NAMALWA (cell line): ENCODE measurements at places on chromosomes 3 and 15.

GRCh38 chr15:68830141-68830785, 9.6 kb upstream of the ANP32A start:
- no peak for DNase-seq

DNA sequence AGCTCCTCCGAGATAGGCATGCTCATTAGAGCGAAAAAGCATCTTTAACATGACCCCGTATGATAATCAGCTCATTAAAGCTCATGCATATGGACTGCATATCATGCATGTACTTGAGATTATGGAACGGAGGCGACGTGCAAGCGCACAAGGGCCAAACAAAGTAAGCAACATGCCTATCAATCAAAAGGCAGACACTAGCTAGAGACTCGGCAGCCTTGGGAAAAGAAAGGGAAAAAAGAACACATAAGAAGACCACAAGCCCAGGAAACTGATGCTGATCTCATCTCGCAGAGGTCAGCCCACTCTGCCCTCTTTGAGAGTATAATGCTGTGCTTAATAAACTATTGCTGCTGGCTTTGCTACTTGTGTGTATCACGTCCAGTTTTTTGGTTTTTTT, 2.6 kb upstream of the ACOX2 start:
- no peak for DNase-seq

DNA sequence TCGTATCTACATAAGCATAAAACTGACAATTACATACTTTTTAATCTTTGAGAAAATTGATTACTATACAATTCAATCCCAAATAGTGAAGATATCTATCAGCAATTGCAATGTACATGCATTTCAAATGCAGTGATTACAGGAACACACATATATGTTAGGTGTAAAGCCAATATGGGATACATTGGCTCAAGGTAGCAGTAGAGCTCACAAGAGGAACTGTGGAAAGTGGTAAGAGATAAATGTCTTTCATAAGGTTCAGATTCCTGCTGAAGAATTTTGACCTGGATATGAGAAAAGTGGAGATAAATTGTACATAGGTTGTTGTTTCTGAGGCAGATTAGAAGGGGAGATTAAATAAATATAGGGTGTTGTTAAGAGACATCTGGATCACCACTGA, 1280.5 kb downstream of the OTOL1 start:
- DNase-seq: no peak

- DNase-seq: no peak
Observed at GRCh38 chr15:101100593-101101442, 151.0 kb downstream of the CHSY1 start.

GRCh38 chr3:112786002-112786590, 60.6 kb downstream of the CD200R1L start:
- no peak for DNase-seq

- DNase-seq: no peak
Observed at GRCh38 chr15:96350934-96351724, 20.6 kb downstream of the NR2F2 start.

DNA sequence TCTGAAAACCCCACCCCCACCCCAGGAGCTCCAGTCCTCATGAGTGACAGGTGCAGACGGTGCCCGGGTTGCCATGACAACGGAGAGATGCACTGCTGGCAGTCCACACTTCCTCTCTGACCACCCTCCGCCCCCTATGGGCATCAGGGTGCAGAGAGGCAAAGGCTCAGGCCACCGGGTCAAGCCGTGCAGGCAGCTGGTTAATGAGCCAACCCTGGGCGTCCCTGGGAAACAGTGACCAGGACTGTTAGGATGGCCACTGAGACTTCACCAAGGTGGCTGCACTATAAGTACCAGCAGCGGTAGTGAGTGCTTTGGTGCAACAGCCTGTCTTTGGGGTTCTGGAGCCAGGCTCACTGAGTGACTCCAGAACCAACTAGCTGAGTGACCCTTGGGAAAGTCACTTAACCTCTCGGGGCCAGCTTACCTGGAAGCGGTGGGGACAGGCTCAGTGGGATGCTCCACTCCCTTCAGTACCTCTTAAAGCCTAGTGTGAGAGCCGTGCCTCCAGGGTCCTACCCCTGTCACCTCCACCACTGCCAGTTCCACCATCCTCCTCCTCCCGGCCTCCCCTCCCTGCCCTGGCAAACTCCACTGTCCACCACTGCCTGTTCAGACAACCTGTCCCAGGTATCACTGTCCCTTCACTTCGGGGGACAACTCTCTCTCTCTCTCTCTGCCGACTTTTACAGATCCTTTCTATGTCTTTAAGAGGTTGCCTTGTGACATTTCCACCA, 121.0 kb upstream of the PRR20G start:
- peak; percentile 23 for DNase-seq

- DNase-seq: no peak
Observed at GRCh38 chr15:42138411-42138810, 18.0 kb downstream of the PLA2G4F start.

DNA sequence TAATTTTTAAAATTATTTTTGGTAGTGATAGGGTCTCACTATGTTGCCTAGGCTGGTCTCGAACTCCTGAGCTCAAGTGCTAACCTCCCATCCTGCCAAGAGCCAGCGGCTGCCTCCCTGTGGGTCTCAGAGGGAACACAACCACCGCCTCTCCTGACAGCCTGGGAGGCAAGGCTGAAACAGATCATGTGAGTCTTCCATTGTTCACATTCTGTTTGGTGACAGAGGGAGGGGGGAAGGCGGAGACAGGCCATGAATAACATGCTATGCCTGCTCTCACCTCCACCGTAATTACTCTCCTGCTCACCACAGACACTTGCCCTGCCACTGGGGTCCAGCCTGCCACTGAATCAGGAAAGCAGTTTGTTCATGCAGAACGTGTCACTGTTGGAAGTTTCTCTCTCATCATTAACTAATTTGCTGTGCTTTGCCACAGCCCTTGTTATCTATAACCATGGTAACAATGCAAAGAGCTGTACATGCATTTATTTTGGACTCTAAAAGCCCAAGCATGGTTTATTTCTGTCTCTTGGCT, 78.4 kb upstream of the RASGRF1 start:
- DNase-seq: no peak

GRCh38 chr15:26690778-26691177, 82.1 kb downstream of the GABRB3 start:
- DNase-seq: no peak

GRCh38 chr15:67880651-67881182, 40.9 kb upstream of the RNU6-1 start:
- no peak for DNase-seq

DNA sequence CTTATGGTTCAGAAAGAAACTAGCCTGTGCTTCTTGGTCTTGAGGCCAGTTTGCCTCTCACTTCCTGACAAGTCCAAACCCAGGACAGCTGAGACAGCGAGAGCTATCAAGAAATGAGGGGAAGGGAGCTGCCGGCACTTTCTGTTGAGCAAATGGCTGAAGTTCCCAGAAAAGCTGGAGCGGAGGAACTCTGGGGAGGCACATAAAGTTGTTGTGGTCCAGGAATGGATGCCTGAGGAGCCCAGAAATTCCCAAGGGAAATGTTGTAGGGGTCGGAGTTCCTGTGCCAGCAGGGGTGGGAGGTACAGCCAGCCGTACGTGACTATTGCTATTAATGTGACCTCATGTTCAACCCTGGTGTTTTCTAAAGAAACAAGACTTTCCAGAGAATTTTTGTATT, 98.8 kb upstream of the TNFAIP8L3 start:
- no peak for DNase-seq

DNA sequence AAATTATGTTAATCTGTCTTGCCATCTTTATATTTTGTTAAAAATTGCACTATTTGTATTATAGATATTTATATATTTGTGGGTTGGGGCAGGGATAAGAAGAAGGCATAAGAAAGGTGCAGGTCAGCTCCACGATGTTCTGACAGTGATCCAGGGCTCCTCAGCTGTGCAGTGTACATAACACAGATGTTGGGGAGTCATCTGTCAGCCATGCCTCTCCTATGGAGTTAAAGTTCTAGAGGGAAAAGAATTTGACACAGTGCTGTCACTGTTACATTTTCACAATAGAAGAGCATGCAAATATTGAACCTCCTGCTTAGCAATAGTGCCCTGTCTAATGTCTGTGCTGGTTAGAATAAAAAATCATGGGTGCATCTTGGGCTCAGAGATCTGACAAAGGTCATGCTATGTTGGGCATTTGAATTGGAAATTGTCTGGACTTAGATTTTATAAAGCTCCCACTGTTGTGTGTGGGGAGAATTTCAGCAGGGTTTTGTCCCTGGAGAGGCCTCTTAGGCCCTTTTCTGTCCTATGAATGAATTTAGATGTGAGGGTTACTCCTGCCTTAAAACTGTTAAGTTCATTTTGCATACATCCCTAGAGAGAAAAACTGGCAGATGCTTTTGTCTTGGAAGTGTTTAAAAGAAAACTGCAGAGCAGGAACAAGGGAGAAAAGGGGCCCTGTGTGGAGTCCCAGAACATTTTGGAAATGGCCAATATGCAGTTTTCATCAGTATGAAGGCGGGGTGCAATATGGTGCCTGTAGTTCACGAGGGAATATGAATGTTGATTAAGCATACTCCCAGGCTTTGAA, 20.4 kb downstream of the CDIN1 start:
- no peak for DNase-seq

DNA sequence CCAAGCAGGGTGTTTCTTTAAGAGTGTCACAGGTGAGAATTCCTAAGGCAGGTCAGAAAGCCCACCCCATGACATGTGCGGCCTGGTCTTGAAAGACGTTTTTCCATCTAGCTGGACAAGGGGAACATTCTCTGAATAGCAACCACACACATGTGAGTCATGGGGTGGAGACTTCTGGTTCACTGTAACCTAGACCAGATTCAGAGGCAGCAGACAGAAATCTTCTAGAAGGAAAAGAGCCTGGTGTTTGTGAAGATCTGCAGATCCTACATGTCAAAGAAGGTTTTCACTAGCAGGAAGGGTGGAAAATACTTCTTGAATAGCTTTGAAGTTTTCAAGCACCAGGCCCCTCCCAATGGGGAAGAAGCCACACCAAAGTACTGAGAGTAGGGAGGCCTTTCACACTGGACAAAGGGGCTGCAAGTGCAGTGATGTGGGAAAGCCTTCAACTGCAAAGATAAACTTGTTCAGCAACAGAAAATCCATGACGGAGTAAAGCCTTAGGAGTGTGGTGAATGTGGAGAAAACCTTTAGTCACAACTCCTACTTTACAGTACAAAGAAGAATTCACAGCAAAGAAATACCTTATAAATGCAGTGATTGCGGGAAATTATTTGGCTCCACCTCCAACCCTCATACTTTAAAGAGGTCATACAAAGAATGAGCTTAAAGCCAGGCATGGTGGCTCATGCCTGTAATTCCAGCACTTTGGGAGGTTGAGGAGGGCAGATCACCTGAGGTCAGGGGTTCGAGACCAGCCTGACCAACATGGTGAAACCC, 17.6 kb downstream of the ADAM10 start:
- DNase-seq: no peak

- DNase-seq: no peak
Observed at GRCh38 chr15:79329171-79329611, 18.3 kb downstream of the TMED3 start.

DNA sequence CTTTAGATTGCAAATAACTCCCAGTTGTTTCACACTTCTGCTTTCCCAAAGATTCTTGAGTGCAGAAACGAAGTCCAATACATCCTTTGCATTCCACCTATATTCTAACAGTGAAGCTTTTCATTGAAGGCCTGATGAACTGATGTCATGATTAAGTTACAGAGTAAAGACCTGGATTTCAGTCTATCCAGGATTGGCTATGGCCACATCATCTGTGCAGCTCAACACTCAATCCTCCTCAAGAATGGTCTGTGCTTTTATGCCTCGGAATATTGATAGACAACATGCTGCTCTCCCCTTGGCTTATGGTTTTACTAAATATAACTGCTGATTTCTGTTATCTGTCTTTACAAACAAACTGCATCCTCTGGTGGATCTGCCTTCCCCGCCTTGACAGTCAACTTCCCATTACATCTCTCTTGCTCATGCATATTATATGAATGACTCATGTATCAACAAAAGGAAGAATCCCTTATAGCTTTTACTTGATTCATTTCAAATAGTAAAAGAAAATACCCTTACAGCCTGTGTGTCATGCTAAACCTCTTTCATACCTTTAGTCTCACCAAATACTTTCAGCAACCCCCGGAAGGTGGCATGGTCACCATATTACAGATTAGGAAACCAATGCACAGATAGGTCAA, 59.5 kb downstream of the SCN11A start:
- DNase-seq: no peak

- peak; percentile 43 for DNase-seq
Observed at GRCh38 chr3:17032407-17033034, 147.8 kb downstream of the PLCL2 start.

DNA sequence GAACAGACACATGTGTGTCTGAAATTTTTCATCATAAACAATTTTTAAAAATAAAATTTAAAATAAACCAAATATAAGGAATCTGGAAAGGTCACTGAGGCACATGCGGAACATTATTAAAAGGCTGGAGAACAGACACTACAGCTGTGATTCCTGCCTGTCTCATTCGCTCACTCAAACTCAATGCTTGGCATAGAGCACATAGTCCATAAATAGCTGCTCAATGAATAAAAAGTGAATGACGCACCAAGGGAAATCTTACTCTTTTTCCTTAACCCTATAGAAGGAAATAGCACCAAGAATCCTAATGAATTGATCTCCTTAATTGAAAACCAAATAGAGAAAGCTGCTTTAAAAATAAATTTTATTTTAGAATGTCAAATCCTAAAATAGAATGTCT, 98.4 kb downstream of the FSIP1 start:
- DNase-seq: no peak

GRCh38 chr3:174162550-174162949, 696.6 kb upstream of the NAALADL2 start:
- DNase-seq: no peak

- DNase-seq: no peak
Observed at GRCh38 chr15:60917461-60918145, 311.5 kb downstream of the RORA start.

GRCh38 chr3:47635536-47635935, 56.9 kb upstream of the CSPG5 start:
- DNase-seq: no peak

GRCh38 chr3:140292684-140293083, 357.7 kb downstream of the CLSTN2 start:
- DNase-seq: no peak

DNA sequence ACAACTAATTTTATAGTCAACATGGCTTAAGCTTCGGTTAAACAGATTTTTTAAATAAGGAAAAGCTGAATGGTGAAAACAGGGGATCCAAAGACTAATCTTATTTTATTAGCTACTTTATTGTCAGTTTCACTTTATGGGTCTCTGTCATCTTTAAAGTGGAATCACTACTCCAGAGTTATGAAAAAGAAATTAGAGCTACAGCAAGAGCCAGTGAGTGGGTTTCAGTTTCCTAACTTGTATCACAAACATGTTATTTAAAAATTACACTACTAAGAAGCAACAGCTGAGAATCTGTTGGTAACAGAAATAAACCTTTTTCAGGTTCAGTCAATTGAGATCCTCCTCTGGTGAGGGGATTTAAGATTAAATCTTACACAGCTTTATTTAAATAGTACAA, 10.0 kb downstream of the PHC3 start:
- no peak for DNase-seq

GRCh38 chr15:62734706-62735105, 307.8 kb upstream of the TPM1 start:
- DNase-seq: no peak

DNA sequence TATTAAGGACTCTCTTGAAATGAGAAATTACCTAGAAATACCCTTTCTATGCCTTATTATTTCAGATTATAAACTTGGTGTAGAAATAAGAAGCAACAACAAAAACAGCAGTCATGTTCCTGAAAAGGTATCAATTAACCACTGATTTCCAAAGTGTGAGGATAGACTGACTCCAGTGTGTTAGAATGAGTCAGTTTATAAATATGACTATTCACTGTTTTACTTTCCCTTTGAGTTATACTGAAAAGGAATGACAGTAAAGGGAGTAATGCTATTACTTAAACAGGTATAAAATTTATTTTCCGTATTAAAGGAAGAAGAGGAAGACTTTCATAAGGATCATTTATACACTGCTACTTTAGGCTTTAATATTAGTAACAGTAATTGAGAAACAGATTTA, 12.9 kb downstream of the GMNC start:
- DNase-seq: no peak
